T-cell (primary cell): ENCODE measurements at places on chromosomes 11 and 22. TPM values are rescaled to one million over a fixed set of nuclear protein-coding genes. Genes with fewer than 3 reads are reported as not detected.

Gene TSGA10IP
- not detected for total RNA-seq

Gene CCDC87
- total RNA-seq, result 0.63 TPM

Gene CASP1
- total RNA-seq, result 47.7 TPM

Gene ABCC8
- total RNA-seq, result not detected

Gene SERHL2
- total RNA-seq, result 1.0 TPM

DNA sequence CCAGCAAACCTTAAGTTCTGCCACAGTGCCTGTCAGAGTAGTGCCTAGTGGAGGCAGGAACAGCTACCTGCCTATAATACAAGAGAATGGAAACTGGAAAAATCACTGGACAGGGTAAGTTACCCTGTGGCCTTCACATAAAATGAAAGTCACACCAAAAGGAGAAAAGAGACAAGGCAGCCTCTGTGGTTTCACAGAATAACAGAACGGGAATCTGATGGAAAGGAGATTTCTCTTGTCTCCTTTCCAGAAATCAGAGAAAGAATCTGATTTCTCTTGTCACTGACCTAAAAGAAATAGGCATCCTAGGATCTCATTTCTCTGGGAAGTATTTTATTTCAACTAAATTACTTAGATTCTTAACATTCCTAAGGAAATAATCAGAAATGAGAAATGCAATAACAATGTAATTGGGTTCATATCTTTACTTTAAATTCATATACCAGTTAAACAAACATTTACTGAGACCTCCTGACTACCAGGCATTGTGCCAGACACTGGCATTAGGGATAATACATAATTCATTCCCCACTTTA is 41.6 kb downstream of the PRCP start:
- H3K27ac ChIP-seq, result no peak overlapping the region
- no peak overlapping the region for H3K4me3 ChIP-seq
- no peak for DNase-seq
- no peaks in the 10 kb centered on the region for H3K36me3 ChIP-seq
- no peaks in the 10 kb centered on the region for H3K4me1 ChIP-seq
- no peaks in the 10 kb centered on the region for H3K27me3 ChIP-seq

DNA sequence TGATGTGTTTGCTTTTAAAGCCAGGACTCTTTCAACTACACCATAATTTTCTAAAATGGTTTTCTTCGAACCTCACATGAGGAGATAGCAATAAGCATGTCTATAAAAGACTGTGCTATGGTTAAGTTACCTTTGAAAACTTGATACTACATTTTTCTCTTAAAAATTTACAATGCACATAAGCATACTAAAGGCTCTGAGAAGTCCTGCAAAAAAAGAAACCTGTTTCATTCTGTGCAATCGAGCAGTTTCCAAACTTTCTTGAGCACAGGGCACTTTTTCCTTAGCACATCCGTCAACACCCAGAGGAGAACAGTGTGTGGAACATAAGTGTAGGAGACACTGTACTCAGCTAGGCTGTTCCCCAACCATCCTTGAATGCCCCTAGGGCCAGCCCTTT is 144.1 kb upstream of the ARHGAP20 start:
- H3K27me3 ChIP-seq, result no peaks in the 10 kb centered on the region
- H3K36me3 ChIP-seq, result no peaks in the 10 kb centered on the region
- H3K4me3 ChIP-seq, result no peak overlapping the region

- DNase-seq, result no peak
- no peak overlapping the region for H3K27ac ChIP-seq
- H3K4me1 ChIP-seq, result no peaks in the 10 kb centered on the region
- H3K4me3 ChIP-seq, result no peak overlapping the region
- no peaks in the 10 kb centered on the region for H3K27me3 ChIP-seq
These were observed 51.1 kb downstream of the IGSF9B start for GRCh38 chr11:133905677-133906156.

GRCh38 chr22:32794449-32795213 is 6.9 kb upstream of the TIMP3 start:
- H3K4me1 ChIP-seq, result no peaks in the 10 kb centered on the region
- no peak for DNase-seq
- H3K36me3 ChIP-seq, result no peaks in the 10 kb centered on the region
- H3K4me3 ChIP-seq, result no peak overlapping the region
- no peaks in the 10 kb centered on the region for H3K27me3 ChIP-seq

GRCh38 chr22:30004101-30004500 is 76.2 kb upstream of the HORMAD2 start:
- no peak for DNase-seq
- no peaks in the 10 kb centered on the region for H3K27me3 ChIP-seq
- H3K4me1 ChIP-seq, result no peaks in the 10 kb centered on the region
- H3K4me3 ChIP-seq, result no peak overlapping the region
- H3K36me3 ChIP-seq, result peaks cover 5% of the 10 kb centered on the region

Gene PNPLA5
- total RNA-seq, result not detected

Gene DGCR6L
- 46.7 TPM for total RNA-seq

- no peaks in the 10 kb centered on the region for H3K4me1 ChIP-seq
- H3K27ac ChIP-seq, result no peak overlapping the region
- no peaks in the 10 kb centered on the region for H3K27me3 ChIP-seq
- no peak overlapping the region for H3K4me3 ChIP-seq
These were observed 916.2 kb downstream of the METTL15 start for GRCh38 chr11:29024386-29024785.

Gene TPST2
- 38.0 TPM for total RNA-seq

GRCh38 chr11:7869467-7869866 is 61.6 kb downstream of the OR10A6 start:
- no peaks in the 10 kb centered on the region for H3K27me3 ChIP-seq
- H3K36me3 ChIP-seq, result no peaks in the 10 kb centered on the region
- no peaks in the 10 kb centered on the region for H3K4me1 ChIP-seq

Gene RIC3
- 47.5 TPM for total RNA-seq

DNA sequence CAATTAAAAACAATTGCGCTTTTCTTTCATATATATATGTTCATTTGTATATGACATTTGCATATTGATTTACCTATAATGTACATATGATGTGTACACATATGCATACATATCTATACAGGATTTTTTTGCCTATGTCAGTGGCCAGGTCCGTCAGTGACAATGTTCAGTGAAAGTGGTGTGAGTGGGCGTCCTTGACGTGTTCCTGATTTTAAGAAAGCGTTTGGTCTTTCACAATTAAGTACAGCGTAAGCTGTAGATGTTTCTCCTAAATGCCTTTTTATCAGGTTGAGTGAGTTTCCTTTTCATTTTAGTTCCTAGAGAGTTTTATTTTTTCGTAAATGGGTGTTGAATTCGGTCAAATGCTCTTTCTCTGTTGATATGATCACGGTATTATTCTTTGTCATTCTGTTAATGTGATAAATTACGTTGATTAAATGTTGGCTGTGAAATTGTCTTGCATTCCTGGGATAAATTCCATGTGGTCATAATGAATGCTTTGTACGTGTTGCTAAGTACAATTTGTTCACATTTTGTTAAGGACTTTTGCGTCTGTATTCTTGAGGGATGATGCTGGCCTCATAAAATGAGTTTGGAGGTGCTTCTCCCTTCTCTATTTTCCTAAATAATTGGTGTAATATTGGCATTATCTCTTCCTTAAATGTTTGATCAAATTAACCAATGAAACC is 10.6 kb upstream of the GNB1L start:
- H3K27ac ChIP-seq, result no peak overlapping the region
- H3K4me1 ChIP-seq, result no peaks in the 10 kb centered on the region
- no peaks in the 10 kb centered on the region for H3K36me3 ChIP-seq
- no peaks in the 10 kb centered on the region for H3K27me3 ChIP-seq

Gene OR5D18
- not detected for total RNA-seq

- no peak for DNase-seq
- H3K27me3 ChIP-seq, result no peaks in the 10 kb centered on the region
- H3K4me1 ChIP-seq, result peaks cover 49% of the 10 kb centered on the region
- no peak overlapping the region for H3K4me3 ChIP-seq
- peaks cover 57% of the 10 kb centered on the region for H3K36me3 ChIP-seq
These were observed 31.6 kb downstream of the TBC1D22A start for GRCh38 chr22:46794067-46794466.

Gene VWA5A
- 8.0 TPM for total RNA-seq

- H3K4me3 ChIP-seq, result no peak overlapping the region
- no peaks in the 10 kb centered on the region for H3K36me3 ChIP-seq
- no peaks in the 10 kb centered on the region for H3K4me1 ChIP-seq
These were observed 3.4 kb upstream of the FAM83F start for GRCh38 chr22:39991159-39991860.

GRCh38 chr22:46226577-46226976 is 23.5 kb downstream of the CDPF1 start:
- DNase-seq, result no peak
- no peaks in the 10 kb centered on the region for H3K36me3 ChIP-seq
- H3K4me3 ChIP-seq, result no peak overlapping the region
- no peaks in the 10 kb centered on the region for H3K4me1 ChIP-seq
- H3K27ac ChIP-seq, result no peak overlapping the region

Gene ZNF215
- not detected for total RNA-seq

GRCh38 chr11:103942646-103943045 is 93.8 kb upstream of the DDI1 start:
- H3K4me3 ChIP-seq, result no peak overlapping the region
- no peaks in the 10 kb centered on the region for H3K36me3 ChIP-seq
- H3K4me1 ChIP-seq, result no peaks in the 10 kb centered on the region
- no peaks in the 10 kb centered on the region for H3K27me3 ChIP-seq
- H3K27ac ChIP-seq, result no peak overlapping the region
- DNase-seq, result no peak

- H3K27ac ChIP-seq, result no peak overlapping the region
- DNase-seq, result no peak
- no peak overlapping the region for H3K4me3 ChIP-seq
- no peaks in the 10 kb centered on the region for H3K36me3 ChIP-seq
These were observed 1.6 kb downstream of the NR1H3 start for GRCh38 chr11:47259232-47259977.

- H3K36me3 ChIP-seq, result peaks cover 53% of the 10 kb centered on the region
- no peak overlapping the region for H3K27ac ChIP-seq
- no peaks in the 10 kb centered on the region for H3K27me3 ChIP-seq
- no peak overlapping the region for H3K4me3 ChIP-seq
These were observed 47.9 kb upstream of the RAPSN start for GRCh38 chr11:47496808-47497207.

- no peaks in the 10 kb centered on the region for H3K4me1 ChIP-seq
- no peak for DNase-seq
- H3K36me3 ChIP-seq, result no peaks in the 10 kb centered on the region
- H3K27ac ChIP-seq, result no peak overlapping the region
- H3K27me3 ChIP-seq, result no peaks in the 10 kb centered on the region
These were observed 83.9 kb upstream of the EED start for GRCh38 chr11:86160541-86161149.

Gene ST14
- 0.53 TPM for total RNA-seq

Gene MYH9
- total RNA-seq, result 816 TPM

- no peaks in the 10 kb centered on the region for H3K27me3 ChIP-seq
- no peaks in the 10 kb centered on the region for H3K4me1 ChIP-seq
- DNase-seq, result no peak
- H3K27ac ChIP-seq, result no peak overlapping the region
- peaks cover 5% of the 10 kb centered on the region for H3K36me3 ChIP-seq
These were observed 281.6 kb downstream of the TBC1D22A start for GRCh38 chr22:47043835-47044721.

DNA sequence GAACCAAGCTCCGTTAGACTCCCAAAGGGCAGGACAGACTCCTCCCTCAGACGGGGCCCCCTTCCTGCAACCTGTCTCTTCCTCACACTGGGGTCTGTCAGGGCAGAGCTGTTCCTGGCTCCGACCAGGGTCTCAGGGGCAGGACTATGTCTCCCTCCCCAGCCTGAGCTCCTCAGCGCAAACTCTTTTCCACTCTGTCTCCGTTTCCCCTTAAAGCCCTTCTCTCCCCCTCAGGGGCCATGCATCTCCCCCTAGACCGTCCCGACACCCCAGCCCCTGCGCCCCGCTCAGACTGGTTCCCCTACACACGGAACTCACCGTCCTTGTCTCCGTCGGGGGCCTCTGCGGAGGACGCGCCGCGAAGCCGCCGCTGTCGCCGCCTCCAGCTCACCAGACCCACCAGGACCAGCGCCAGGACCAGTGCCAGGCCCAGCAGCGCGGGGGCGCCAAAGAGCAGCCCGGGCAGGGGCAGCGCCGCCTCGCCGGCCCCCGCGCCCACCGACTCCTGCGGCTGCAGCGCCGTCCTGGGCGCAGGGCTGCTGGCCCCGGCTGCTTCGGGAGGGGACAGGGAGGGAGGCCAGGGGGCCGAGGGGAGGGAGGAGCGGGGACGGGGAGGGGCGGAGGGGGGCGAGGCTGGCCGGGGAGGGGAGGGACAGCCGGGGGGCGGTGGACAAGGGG is 684 bp downstream of the TNFRSF13C start:
- H3K4me3 ChIP-seq, result peak overlapping the region; percentile 32
- DNase-seq, result peak; percentile 86
- H3K4me1 ChIP-seq, result peaks cover 34% of the 10 kb centered on the region

- peaks cover 83% of the 10 kb centered on the region for H3K4me1 ChIP-seq
- H3K27ac ChIP-seq, result peak overlapping the region; percentile 32
- no peaks in the 10 kb centered on the region for H3K27me3 ChIP-seq
- peak; percentile 73 for DNase-seq
- H3K4me3 ChIP-seq, result peak overlapping the region; percentile 15
- H3K36me3 ChIP-seq, result peaks cover 18% of the 10 kb centered on the region
These were observed 27.3 kb downstream of the MARK2 start for GRCh38 chr11:63866211-63866610.

DNA sequence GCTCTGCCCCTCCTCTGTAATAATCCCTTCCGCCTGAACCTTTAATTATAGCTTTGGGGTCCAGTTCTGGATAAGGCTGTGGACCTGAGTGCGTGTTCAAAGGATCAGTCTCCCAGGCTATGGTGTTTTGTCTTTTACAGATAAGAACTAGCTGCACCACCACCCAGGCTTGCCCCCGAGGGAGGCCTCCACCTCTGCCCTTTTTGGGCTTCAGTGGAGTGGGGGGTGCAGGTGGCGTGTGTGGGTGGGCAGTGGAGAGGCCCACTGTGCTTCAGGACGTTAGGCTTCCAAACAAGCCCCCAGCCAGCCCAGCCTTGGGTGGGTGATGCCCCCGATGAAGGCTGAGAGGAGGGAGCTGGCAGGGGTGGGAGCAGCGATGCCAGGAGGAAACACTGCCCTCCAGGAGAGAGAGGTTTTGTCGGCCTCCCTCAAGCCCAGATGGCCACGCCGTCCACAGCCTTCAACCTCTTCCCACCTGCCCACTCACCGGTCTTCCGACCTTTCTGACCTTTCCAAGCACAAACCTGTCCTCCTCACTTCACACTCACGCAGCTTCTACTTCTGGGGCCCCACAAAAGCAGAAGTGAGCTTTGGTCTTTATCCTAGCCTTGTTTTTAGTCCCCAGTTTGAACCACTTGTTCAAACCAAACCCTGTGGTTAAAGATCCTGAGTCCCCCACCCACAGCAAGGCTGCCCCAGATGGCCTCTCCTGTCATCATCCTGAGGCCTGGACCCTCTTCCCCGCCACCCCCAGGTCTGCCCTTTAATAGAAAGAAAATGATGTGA is 20.4 kb downstream of the PSMD13 start:
- no peaks in the 10 kb centered on the region for H3K27me3 ChIP-seq
- no peak overlapping the region for H3K4me3 ChIP-seq
- peaks cover 18% of the 10 kb centered on the region for H3K36me3 ChIP-seq

Gene OR52N4
- total RNA-seq, result 2.3 TPM

DNA sequence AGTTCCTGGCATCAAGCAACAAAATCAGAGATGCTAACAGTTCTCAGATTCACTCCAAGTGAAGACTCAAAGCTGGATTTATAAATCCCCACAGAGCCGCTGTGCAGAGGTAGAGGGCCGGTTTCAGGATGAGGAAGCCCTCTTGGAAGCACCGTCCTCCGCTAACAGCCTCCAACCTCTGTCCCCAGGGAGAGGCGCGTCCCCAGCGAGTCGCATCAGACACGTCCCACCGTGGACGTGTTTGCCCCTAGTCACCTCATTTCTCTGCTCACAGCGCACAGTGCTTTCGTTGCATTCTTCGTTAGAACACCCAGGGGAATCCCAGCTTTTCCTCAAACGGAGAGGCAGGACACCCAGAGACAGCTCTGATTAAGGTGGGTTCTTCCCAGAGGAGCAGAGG is 642.9 kb downstream of the BRD1 start:
- peaks cover 35% of the 10 kb centered on the region for H3K27me3 ChIP-seq
- H3K27ac ChIP-seq, result no peak overlapping the region
- H3K36me3 ChIP-seq, result no peaks in the 10 kb centered on the region
- H3K4me1 ChIP-seq, result no peaks in the 10 kb centered on the region
- H3K4me3 ChIP-seq, result no peak overlapping the region
